ENCODE measurements at places on chromosomes 3 and 15. TPM values are rescaled to one million over a fixed set of nuclear protein-coding genes. Genes with fewer than 3 reads are reported as not detected.

GRCh38 chr15:75425966-75426500, 25.5 kb downstream of the SIN3A start:
- no peak for DNase-seq
- H3K36me3 ChIP-seq = peaks cover 23% of the 10 kb centered on the region
- H3K27ac ChIP-seq = no peak overlapping the region

- H3K27me3 ChIP-seq = no peaks in the 10 kb centered on the region
- H3K36me3 ChIP-seq = peaks cover 22% of the 10 kb centered on the region
- DNase-seq = no peak
- no peaks in the 10 kb centered on the region for H3K4me1 ChIP-seq
Measured at GRCh38 chr3:161244538-161244937, 23.4 kb downstream of the NMD3 start.

- H3K4me1 ChIP-seq = no peaks in the 10 kb centered on the region
- H3K27me3 ChIP-seq = no peaks in the 10 kb centered on the region
- no peak for DNase-seq
- H3K27ac ChIP-seq = no peak overlapping the region
- H3K4me3 ChIP-seq = no peak overlapping the region
Measured at GRCh38 chr3:171841620-171842000, 1.5 kb upstream of the TMEM212 start.

CPN2 gene
- not detected for total RNA-seq

PRSS50 gene
- total RNA-seq = not detected

DNA sequence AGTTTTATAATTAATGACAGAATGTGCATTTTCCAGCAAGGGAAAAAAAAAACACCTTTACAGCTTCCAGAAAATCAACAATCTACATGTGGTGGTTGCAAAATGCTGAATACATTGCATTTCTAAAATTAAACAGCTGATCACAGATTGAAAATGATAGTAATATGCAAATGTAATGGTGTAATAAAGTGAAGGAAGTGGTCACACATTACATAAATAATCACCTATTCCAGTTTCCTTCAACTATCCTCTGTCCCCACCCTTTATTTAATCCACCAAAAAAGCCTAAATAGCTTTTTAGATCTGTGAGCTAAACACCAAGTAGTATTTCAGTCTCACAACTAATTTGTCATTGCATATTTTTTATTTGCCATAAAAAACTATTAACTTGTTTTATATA, 110.5 kb downstream of the PEAK1 start:
- DNase-seq = no peak
- H3K27ac ChIP-seq = no peak overlapping the region
- H3K27me3 ChIP-seq = no peaks in the 10 kb centered on the region
- H3K4me1 ChIP-seq = no peaks in the 10 kb centered on the region
- no peaks in the 10 kb centered on the region for H3K36me3 ChIP-seq

- no peaks in the 10 kb centered on the region for H3K27me3 ChIP-seq
- no peaks in the 10 kb centered on the region for H3K4me1 ChIP-seq
- no peak for DNase-seq
- H3K36me3 ChIP-seq = peaks cover 30% of the 10 kb centered on the region
- no peak overlapping the region for H3K4me3 ChIP-seq
Measured at GRCh38 chr15:52143873-52144272, 31.3 kb upstream of the BCL2L10 start.

SIAH2 gene
- total RNA-seq = 111 TPM

- no peak for DNase-seq
- no peak overlapping the region for H3K27ac ChIP-seq
- no peak overlapping the region for H3K4me3 ChIP-seq
- no peaks in the 10 kb centered on the region for H3K4me1 ChIP-seq
- no peaks in the 10 kb centered on the region for H3K36me3 ChIP-seq
- H3K27me3 ChIP-seq = no peaks in the 10 kb centered on the region
Measured at GRCh38 chr3:58626841-58627569, 39.6 kb downstream of the FAM3D start.

IMPG2 gene
- 0.20 TPM for total RNA-seq

- no peaks in the 10 kb centered on the region for H3K4me1 ChIP-seq
- H3K27me3 ChIP-seq = no peaks in the 10 kb centered on the region
- no peak overlapping the region for H3K27ac ChIP-seq
Measured at GRCh38 chr3:72814308-72814707, 33.9 kb downstream of the SHQ1 start.

GRCh38 chr15:90860942-90861675, 7.3 kb upstream of the FURIN start:
- no peak overlapping the region for H3K27ac ChIP-seq
- peaks cover 18% of the 10 kb centered on the region for H3K4me1 ChIP-seq
- no peak for DNase-seq
- H3K27me3 ChIP-seq = no peaks in the 10 kb centered on the region
- no peaks in the 10 kb centered on the region for H3K36me3 ChIP-seq
- no peak overlapping the region for H3K4me3 ChIP-seq

HYKK gene
- 0.82 TPM for total RNA-seq

GP5 gene
- 0.31 TPM for total RNA-seq

GRCh38 chr15:91484141-91484540, 369.4 kb upstream of the SLCO3A1 start:
- DNase-seq = no peak
- peaks cover 58% of the 10 kb centered on the region for H3K4me1 ChIP-seq
- no peak overlapping the region for H3K27ac ChIP-seq
- H3K4me3 ChIP-seq = no peak overlapping the region
- H3K36me3 ChIP-seq = no peaks in the 10 kb centered on the region

DNA sequence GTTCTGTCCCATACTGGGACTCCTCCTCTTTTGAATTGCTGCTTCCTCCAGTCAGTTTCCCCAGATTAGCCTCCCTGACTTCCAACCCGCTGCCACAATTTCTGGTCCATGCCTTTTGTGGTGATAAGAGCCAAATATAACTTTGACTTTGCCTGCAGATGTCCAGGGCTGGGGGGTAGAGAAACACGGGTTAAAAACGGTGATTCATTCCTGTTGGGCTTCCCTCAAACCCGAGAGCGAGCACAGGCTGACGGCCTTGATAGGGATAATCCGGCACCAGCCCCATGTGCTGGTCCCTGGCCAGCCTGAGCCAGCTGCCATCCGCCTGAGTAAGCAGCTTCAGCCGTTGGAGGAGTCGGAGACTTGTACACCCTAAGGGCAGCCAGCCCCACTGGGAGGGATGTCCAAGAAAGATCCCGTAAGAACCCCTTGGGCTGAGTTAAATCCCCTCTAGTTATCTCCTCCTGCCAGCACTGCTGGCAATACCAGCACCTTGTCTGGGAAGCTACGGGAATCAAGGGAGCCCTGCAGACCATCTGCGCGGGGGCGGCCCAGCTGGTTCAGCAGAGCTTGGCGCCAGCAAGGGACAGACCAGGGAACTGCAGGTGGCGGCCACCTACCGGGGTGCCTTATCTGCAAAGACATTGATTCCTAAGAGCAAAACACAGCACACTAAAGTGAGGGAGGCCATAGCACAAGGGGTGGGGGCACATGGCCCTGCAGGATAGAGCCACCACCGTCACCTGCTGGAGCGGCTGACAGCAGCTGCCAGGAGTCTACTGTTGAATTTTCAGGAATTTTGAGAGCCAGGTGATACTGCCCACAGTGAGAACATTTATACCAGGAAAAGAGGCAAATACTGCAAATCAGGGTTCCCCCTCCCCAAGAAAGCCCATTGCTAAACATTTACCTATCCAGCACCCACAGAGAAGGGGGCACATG, 18.1 kb downstream of the CSPG4 start:
- H3K4me1 ChIP-seq = peaks cover 8% of the 10 kb centered on the region
- H3K4me3 ChIP-seq = no peak overlapping the region
- H3K36me3 ChIP-seq = no peaks in the 10 kb centered on the region
- no peak for DNase-seq

PLA2G4D gene
- total RNA-seq = not detected

CERS3 gene
- total RNA-seq = 0.24 TPM

DNA sequence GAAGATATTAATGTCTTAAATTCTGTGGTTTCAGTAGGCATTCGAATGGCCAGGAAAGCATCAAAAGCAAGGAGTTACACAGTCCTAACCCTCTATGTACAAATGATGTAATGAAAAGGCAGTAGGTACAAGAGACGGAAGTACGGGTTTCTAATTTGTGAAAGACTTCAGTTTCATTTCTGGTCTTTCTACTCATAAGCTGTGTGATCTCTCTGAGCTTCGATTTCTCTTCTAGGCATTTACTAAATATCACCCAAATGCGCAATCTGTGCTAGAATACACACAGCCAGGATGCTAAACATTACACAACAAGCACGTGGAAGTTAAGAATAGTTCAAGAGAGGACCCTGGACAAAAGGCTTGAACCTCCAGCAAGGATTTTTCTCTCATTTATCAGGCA, 17.9 kb upstream of the STIMATE start:
- no peak for DNase-seq
- no peak overlapping the region for H3K4me3 ChIP-seq
- H3K27ac ChIP-seq = no peak overlapping the region
- H3K36me3 ChIP-seq = peaks cover 23% of the 10 kb centered on the region
- no peaks in the 10 kb centered on the region for H3K4me1 ChIP-seq

TMEM158 gene
- 0.13 TPM for total RNA-seq

MGLL gene
- 5.3 TPM for total RNA-seq

SEMA6D gene
- not detected for total RNA-seq

- no peaks in the 10 kb centered on the region for H3K36me3 ChIP-seq
- no peak overlapping the region for H3K27ac ChIP-seq
- no peak overlapping the region for H3K4me3 ChIP-seq
- no peaks in the 10 kb centered on the region for H3K4me1 ChIP-seq
- no peak for DNase-seq
- H3K27me3 ChIP-seq = no peaks in the 10 kb centered on the region
Measured at GRCh38 chr3:162704238-162704637, 1207.6 kb downstream of the OTOL1 start.

SPESP1 gene
- 1.0 TPM for total RNA-seq

- H3K4me1 ChIP-seq = no peaks in the 10 kb centered on the region
- H3K27ac ChIP-seq = no peak overlapping the region
- no peak for DNase-seq
- no peaks in the 10 kb centered on the region for H3K27me3 ChIP-seq
- H3K36me3 ChIP-seq = no peaks in the 10 kb centered on the region
- H3K4me3 ChIP-seq = no peak overlapping the region
Measured at GRCh38 chr3:49456466-49456865, 13.6 kb upstream of the DAG1 start.

DNA sequence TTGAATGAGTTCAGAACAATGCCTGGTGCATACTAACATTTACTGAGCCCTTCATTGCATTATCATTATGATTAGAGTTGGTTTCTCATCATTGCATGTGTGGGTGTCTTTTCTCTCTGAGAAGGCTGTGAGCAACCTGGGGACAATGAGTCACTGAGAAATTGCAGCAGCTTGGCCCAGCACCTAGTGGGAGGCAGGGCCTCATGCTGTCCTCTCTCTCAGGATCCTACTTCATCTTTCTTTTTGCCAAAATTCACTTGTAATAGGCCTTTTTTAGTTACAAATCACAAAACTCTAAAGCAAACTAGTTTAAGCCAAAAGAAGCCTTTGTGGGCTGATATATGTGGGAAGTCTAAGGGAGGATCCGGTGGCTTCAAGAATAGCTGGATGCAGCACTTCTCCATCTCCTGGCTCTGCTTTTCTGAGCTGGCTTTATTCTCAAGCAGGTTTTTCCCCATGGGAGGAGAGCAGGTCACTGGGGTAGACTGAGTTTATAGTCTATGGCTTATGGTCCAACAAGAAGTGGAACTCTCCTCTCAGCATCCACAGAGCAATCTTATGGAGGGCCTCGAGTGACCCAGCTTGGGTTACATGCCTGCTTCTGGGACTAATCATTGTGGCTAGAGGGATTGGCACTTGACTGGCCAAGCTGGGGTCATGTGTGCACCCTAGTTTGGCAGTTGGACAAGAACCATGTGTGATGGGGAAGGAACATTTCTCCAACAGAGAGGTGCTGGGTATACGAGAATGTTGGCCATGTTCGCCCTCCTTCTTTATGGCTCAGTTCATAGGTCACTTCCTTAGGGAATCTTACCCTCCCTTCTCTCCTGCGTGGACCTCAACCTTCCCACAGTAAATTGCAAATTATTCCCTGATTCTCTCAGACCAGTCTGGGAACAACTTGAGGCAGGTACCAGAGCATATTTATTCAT, 8.7 kb upstream of the CAMK1 start:
- no peak overlapping the region for H3K4me3 ChIP-seq
- H3K4me1 ChIP-seq = peaks cover 46% of the 10 kb centered on the region
- DNase-seq = no peak
- no peaks in the 10 kb centered on the region for H3K27me3 ChIP-seq
- no peak overlapping the region for H3K27ac ChIP-seq

MTFMT gene
- 24.3 TPM for total RNA-seq

- H3K4me1 ChIP-seq = no peaks in the 10 kb centered on the region
- H3K36me3 ChIP-seq = no peaks in the 10 kb centered on the region
- no peak overlapping the region for H3K4me3 ChIP-seq
- no peak for DNase-seq
Measured at GRCh38 chr3:128392818-128393544, 73.7 kb downstream of the DNAJB8 start.

DNA sequence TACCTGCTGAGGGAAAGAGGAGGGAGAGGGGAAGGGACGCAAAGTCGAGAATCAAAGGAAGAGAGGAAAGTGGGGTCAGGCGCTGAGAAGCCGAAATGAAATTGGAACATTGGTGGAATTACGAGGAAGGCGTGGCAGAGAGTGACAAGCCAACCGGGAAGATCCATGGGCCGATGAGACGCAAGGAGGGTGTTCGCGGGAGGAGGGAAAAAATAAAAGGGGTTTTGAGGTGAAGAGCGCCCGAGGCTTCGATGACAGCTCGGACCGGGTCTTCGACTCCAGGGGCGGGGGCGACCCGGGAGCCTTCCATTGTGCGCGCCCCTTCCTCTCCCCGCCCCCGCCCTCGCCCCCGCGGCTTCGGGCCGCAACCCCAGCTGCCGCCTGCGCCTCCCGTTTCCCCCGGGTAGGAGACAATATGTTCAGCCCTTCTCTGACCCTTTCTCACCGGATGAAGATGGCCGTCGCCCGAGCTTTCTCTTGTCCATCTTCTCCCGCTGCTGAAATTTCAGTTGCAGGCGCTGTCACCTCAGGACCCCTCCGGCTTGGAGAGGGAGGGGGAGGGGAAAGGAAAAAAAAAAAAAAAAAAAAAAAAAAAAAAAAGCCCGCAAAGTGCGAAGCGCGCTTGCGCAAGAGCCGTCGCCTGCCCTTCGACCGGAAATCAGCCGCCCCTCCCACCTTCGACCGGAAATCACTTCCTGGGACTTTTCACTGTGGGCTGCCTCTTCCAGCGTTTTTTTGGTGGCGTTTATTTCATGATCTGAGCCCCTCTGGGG, at the start of gene SENP7:
TSS of gene SENP7 (minus strand) at position 567 of the 773 bp plus-strand sequence. CDS start at position 485, 82 bp downstream.
- H3K4me1 ChIP-seq = peaks cover 52% of the 10 kb centered on the region
- peak within 1 kb of the TSS; percentile 93 for H3K4me3 ChIP-seq
- peak; percentile 80 for DNase-seq
- no peaks in the 10 kb centered on the region for H3K27me3 ChIP-seq
- H3K27ac ChIP-seq = peak within 1 kb of the TSS; percentile 92

COL7A1 gene
- total RNA-seq = 0.59 TPM

DNA sequence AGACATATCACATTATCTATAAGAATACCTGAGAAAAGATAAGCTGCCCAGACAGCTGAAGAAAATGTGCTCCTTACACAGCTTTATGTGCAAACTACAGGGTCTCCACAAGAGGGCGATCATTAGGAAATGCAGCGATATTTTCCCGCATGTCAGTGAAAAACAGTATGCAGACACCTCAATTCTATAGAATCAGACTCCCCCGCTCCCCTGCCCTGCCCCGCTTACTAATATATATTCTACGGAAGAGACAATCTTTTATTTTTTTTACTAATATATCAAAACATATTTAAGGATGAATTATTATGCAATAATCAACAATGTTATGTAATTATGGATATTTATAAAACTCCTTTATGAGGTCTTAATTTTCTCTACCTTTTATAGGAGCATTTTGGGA, 681.3 kb downstream of the ROBO1 start:
- no peak for DNase-seq
- H3K4me3 ChIP-seq = no peak overlapping the region
- no peaks in the 10 kb centered on the region for H3K36me3 ChIP-seq
- no peaks in the 10 kb centered on the region for H3K4me1 ChIP-seq
- no peak overlapping the region for H3K27ac ChIP-seq

GRCh38 chr15:38872732-38873131, 308.1 kb upstream of the RASGRP1 start:
- H3K27me3 ChIP-seq = no peaks in the 10 kb centered on the region
- DNase-seq = no peak
- no peaks in the 10 kb centered on the region for H3K36me3 ChIP-seq
- no peak overlapping the region for H3K27ac ChIP-seq
